Smooth muscle cell of the brain vasculature (primary cell): ENCODE measurements at places on chromosomes 6 and 20.

DNA sequence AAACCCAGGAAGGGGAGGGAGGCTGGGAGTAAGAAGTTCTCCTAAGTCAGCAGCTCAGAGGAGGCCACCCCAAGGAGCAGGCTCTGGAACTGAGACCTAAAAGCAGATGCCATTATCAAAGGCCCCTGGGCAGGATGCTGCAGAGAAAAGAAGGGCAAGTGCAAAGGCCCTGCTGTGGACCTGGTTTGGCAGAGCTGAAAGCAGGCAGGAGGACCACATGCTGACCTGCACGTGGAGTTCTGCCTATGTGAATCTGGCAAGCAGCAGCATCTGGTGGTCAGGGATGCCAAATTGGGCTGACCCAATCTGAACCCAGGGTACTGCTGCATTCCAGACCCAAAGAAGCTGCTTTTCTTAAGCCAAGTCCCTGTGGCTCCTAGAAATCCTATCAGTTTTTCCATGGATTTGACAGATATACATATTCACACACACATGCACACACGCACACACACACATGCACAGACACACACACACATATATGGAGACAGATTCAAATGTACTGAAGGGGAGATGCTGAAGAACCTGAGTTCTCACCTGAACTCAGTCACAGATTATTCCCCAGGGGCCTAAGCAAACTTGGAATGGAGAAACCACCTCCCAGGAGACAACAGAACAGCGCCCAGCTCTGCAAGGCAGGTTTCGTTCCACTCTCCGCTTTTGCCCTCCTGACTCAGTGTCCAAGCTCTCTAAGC is 119.9 kb downstream of the FOXA2 start:
- no peak for DNase-seq

- no peak for DNase-seq
Measured at GRCh38 chr20:32507998-32508774, 76.9 kb downstream of the NOL4L start.

DNA sequence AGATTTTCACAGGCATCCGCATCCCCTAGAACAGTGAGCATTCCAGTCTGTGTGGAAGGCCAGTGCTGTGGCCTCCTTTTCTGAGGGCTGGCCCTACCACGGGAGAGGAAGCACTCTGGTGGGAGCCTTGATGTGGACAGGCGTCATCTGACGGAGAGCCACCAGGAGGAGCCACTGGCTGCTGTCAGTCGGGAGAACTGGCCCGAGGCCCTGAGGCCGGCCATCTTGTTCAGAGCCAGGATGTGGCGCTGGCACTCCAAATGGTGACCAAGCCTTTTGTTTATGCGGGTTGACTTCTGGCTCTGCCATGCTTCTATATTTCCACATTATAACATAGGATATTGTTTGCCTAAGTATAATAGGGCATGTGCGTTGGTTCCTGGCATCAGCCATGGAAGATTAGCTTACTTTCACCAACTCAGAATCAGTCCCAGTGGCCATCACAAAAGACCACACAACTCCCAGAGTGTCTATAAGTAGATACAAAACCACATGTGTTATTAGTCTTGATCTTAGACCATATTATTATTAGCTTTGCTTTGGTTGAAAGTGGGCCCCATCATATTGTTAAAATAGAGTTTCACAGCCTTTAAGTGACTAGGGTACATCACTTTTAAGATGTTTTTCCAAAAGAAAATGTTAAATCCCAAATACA is 273.9 kb upstream of the TAB2 start:
- no peak for DNase-seq

GRCh38 chr6:3263096-3263495 is 4.3 kb downstream of the PSMG4 start:
- DNase-seq, result no peak

DNA sequence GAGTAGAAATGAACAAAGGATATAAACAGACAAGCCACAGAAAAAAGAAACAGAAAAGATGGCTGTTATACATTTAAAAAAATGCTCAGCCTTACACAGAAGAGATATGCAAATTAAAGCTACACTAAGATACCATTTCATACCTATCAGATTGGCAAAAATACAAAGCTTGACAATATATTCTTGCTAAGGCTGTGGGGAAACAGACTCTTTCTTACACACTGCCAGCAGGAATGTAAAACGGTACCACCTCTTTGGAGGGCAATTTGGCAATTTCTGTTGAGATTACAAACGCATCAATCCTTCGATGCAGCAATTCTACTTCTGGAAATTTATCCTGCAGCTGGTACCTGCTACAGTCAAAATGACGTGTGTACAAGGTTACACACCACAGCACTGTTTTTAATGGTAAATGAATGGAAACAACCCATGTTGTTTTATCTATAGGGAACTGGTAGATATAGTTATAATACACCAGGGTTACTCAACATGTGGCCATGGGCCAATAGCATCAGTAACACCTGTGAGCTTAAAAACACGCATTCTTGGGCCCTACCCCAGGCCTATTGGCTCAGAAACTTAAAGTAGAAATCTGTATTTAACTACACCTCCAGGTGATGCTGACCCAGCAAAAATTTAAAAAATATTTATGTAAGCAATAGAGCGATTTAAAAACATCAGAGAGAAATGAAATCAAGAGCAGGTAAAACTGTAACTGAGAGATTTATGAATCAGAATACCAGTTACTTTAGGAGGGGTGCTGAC is 53.3 kb downstream of the TRAM2 start:
- DNase-seq, result no peak

DNA sequence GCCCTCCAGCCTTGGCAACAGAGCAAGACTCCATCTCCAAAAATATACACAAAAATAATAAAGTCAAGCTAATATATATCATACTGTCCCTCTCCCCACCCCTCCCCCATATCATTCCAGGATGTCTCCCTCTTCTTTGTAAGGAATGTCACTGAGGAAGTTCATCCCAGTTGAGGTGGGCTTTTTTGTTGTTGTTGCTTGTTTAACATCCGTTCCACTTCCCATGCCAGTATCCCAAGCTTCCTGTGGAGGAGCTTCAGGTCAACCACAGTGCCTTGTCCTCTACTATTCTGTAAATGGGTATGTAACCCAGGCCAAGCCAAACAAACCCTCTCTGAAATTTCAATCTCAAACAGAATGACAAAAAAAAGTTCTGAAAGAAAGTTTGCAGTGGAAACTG is 19.0 kb upstream of the PTPN1 start:
- DNase-seq, result no peak
